Cardiac ventricle fibroblast (primary cell): ENCODE measurements at places on chromosomes 3 and 15. TPM values are rescaled to one million over a fixed set of nuclear protein-coding genes. Genes with fewer than 3 reads are reported as not detected.

Gene CCK
- total RNA-seq, result not detected in 2 replicates

Gene EPHB1
- 0.06 and 0.15 TPM in 2 replicates for total RNA-seq

Gene PRR20G
- not detected in 2 replicates for total RNA-seq

Gene SCN11A
- total RNA-seq, result 0.12 and 0.15 TPM in 2 replicates

Gene PATL2
- total RNA-seq, result 0.10 and 0.12 TPM in 2 replicates

Gene MST1R
- total RNA-seq, result 0.34 TPM in 1 of 2 replicates, not detected in the other

Gene PRR23B
- total RNA-seq, result not detected in 2 replicates

Gene SPATA12
- 0.12 TPM in 1 of 2 replicates, not detected in the other for total RNA-seq

Gene EDC3
- total RNA-seq, result 8.9 and 15.7 TPM in 2 replicates

Gene GOLGA6D
- not detected in 2 replicates for total RNA-seq

Gene CIDEC
- 32.9 and 37.6 TPM in 2 replicates for total RNA-seq

Gene RPP25
- total RNA-seq, result 15.1 and 15.2 TPM in 2 replicates

Gene GPR149
- total RNA-seq, result not detected in 2 replicates

Gene C3orf80
- total RNA-seq, result 0.10 and 1.2 TPM in 2 replicates

Gene ACOX2
- total RNA-seq, result 21.7 and 24.2 TPM in 2 replicates

Gene SIN3A
- total RNA-seq, result 26.2 and 29.8 TPM in 2 replicates

Gene MEGF11
- total RNA-seq, result not detected in 2 replicates

Gene PCOLCE2
- 65.1 and 68.1 TPM in 2 replicates for total RNA-seq

Gene C3orf38
- total RNA-seq, result 9.2 and 14.5 TPM in 2 replicates

Gene LRTM1
- not detected in 2 replicates for total RNA-seq

Gene WDR49
- total RNA-seq, result not detected in 2 replicates

Gene IL17RD
- 1.00 and 1.9 TPM in 2 replicates for total RNA-seq

Gene SENP8
- total RNA-seq, result 2.2 and 3.0 TPM in 2 replicates

Gene ADCY5
- 0.37 and 1.2 TPM in 2 replicates for total RNA-seq
